IMR-90 (cell line): ENCODE measurements at places on chromosomes 1 and 21. TPM values are rescaled to one million over a fixed set of nuclear protein-coding genes. Genes with fewer than 3 reads are reported as not detected.

The PRAMEF4 gene
- not detected in 2 replicates for total RNA-seq

The OR2L8 gene
- total RNA-seq = not detected in 2 replicates

The AMY2B gene
- total RNA-seq = 0.72 and 1.1 TPM in 2 replicates

The PRELP gene
- total RNA-seq = under 0.01 TPM in 1 of 2 replicates, not detected in the other

The GJB3 gene
- total RNA-seq = not detected in 2 replicates

The A3GALT2 gene
- total RNA-seq = not detected in 2 replicates

The SLC45A1 gene
- total RNA-seq = 0.72 and 0.83 TPM in 2 replicates

The TAS1R1 gene
- not detected in 2 replicates for total RNA-seq

The CFAP45 gene
- total RNA-seq = 0.56 and 0.72 TPM in 2 replicates

The WNT3A gene
- not detected in 2 replicates for total RNA-seq

The EPHX1 gene
- 16.9 and 20.3 TPM in 2 replicates for total RNA-seq
